NCI-H2081 treated with DMSO at 0.1 percent for 48 hours (cell line): ENCODE measurements at places on chromosomes 16 and 17.

DNA sequence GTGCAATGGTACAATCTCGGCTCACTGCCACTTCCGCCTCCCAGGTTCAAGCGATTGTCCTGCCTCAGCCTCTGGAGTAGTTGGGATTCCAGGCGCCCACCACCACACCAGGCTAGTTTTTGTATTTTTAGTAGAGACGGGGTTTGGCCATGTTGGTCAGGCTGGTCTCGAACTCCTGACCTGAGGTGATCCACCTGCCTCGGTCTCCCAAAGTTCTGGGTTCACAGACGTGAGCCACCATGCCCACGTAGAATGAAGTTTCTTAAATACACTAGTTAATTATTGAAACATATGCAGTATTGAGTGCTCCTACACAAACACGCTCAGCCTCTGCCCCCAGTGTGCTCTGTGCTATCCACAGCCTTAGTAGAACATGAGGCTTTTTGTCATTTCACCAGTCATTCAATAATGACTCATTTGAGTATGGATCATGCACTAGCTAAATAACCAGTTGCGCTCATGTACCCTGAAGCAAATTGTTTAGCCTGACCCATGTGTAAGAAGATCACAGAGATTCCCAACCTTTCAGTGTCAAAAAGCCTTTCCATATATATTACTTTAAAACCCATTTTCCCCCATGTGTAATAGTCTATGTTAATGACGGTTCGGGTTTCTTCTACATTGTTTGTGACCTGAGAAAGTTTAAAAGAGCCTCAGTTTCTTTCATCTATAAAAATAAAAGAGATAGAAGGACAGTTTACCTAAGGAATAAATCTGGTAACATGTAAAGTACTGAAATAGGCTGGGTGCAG is 49.7 kb downstream of the TUBD1 start:
- DNase-seq, result no peak

GRCh38 chr17:43780135-43780534 is at the start of gene CFAP97D1:
Gene CFAP97D1 (plus strand): TSS chr17:43780435. CDS start chr17:43780463, 28 bp downstream.
- DNase-seq, result no peak

DNA sequence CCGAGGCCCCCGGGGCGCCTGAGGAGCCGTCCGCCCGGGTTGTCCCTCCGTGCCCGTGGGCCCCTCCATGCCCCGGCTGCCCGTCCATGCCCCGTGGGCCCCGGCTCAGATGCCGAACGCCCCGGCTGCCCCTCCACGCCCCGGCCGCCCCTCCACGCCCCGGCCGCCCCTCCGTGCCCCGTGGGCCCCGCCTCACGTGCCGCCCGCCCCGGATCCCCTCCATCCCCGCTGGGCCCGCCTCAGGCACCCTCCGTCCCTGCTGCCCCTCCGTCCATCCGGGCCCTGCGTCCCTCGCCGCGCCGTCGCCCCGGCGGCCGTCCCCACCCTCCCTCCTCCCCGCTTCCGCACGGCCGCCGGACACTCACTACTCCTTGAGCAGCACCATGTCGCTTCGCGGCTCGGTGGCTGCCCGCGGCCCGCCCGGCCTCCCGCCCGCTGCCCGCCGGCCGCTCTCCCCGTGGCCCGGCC is 382 bp downstream of the PITPNA start:
- DNase-seq, result no peak

GRCh38 chr16:67528222-67528869 is at the start of gene RIPOR1:
Gene RIPOR1 (plus strand): TSS chr16:67528829. CDS start chr16:67538447, 9,618 bp downstream.
- no peak for DNase-seq

GRCh38 chr17:17778308-17779014 is 58.3 kb downstream of the SREBF1 start:
- DNase-seq, result no peak

DNA sequence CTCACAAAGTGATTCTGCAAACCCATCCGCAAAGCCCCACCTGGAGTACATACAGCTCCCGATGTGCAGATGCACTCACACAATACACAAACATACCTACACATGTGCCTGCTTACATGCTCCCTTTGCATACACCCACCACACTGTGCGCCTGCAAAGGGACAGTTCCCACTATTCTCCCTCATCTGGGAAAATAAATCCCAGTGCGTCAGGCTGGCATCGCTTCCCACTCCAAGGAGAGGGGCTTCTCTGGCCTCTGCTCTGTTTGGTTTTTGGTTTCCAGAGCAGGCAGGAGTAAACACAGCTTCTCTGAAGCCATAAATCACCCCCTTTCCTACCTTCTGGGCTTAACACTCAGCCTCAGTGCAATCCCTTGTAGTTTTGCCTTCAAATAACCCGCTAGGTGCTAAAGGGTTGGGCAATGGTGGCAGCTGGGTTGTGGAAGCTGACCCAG is 14.7 kb downstream of the HOXB4 start:
- DNase-seq, result no peak

GRCh38 chr17:57946798-57947358 is 8.3 kb downstream of the CUEDC1 start:
- DNase-seq, result no peak
